ENCODE measurements at places on chromosomes 7 and 10.

- no peak for DNase-seq
Observed at GRCh38 chr10:69855346-69856111, 53.8 kb downstream of the COL13A1 start.

DNA sequence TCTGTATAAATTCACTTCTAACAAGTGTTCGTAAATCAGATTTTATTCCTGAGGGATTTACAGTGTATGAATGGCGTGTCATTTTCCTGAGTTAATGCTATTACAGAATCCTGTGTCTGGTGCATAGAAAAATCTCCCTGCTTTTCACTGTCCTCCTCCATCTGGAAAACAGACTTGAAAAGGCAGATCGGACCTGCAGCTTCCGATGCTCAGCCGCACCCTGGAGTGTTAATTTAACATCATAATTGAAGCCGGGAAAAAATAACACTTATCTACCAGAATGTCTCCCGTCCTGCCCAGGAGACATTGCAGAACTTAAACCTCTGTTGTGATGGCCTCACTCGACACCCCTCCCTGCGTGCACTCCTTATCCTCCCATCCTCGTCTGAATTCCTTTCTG, 442.1 kb upstream of the FOXK1 start:
- DNase-seq: no peak

GRCh38 chr10:6202098-6202683, 541 bp upstream of the PFKFB3 start:
- DNase-seq: no peak

GRCh38 chr10:43846187-43846680, 197.6 kb upstream of the ZNF32 start:
- DNase-seq: peak; percentile 51
